ENCODE measurements at places on chromosomes 7 and 10.

GRCh38 chr7:74267756-74268565 is 13.8 kb upstream of the RFC2 start:
- DNase-seq, result no peak

DNA sequence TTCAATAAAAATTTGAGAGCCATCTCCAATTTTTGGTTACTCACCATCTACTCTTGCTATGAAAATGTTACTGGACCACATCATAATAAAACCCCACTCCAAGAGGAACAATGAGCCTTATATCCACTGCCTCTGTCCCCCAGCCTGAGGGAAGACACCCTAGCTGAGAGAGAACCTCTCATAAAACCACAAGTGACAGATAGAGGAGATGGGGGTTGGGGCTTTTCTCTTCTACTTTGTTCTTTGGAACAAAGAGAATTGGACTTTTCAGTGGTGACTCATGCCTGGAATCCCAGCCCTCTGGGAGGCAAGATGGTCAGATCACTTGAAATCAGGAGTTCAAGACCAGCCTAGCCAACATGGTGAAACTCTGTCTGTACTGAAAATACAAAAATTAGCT is 27.6 kb upstream of the TAS2R16 start:
- DNase-seq, result no peak

DNA sequence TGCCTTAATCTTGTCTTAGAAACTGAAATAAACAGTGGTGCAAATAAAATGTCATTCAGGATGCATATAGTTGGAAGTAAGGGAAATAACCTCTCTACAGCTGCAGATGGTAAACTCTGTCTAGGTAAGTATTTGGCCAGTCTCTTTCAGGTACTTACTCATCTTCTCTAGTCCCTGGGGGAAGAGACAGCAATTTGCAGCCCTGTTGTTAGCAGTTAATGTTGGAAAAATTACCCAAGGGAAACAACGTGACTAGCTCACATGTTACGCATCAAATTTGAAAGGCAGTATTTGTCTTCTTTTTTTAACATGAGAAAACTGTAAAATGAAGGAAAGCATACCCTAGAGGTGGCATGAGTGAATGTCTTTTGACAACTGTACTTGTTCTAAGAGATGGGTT is 3.2 kb upstream of the HUS1 start:
- DNase-seq, result no peak

- DNase-seq, result no peak
These were observed 104.4 kb upstream of the ZNF92 start for GRCh38 chr7:65269150-65269856.

- no peak for DNase-seq
These were observed 1.7 kb upstream of the IGFBP3 start for GRCh38 chr7:45922810-45923209.
